Right atrium auricular region (tissue), 2 donors: ENCODE measurements at places on chromosomes 4 and X.
A peak's percentile ranks its signal among the peaks of the same experiment; 100 is the strongest.

GRCh38 chr4:137470806-137471205, 61.5 kb downstream of the PCDH18 start:
- DNase-seq, result no peak

DNA sequence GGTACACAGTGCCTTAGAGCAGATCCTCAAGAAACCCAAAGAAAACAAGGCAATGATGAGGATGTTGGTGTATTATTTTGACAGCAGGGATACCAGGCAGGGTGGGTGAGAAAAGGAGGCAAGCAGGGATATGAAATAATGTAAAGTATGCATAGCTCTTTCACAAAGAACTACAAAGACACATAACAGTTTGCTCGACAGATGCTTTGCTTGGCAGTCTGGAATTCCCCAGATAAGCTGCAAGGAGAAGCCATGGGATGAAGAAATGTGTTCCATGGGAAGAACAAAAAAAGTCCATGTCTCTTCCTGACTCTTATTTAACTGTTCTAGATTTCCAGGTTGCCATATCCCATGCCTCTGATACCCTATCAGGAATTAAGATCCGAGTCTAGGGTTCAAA, 75.4 kb downstream of the FAM13A start:
- DNase-seq, result no peak

- DNase-seq, result peak; percentile 28
Measured at GRCh38 chrX:69038188-69038587, 127.1 kb downstream of the PJA1 start.

GRCh38 chr4:156992943-156993342, 21.3 kb upstream of the PDGFC start:
- DNase-seq, result no peak

GRCh38 chr4:139734201-139734874, 68.7 kb downstream of the MGST2 start:
- peak; percentile 76 for DNase-seq

GRCh38 chr4:87565746-87566145, 36.6 kb upstream of the SPARCL1 start:
- no peak for DNase-seq

DNA sequence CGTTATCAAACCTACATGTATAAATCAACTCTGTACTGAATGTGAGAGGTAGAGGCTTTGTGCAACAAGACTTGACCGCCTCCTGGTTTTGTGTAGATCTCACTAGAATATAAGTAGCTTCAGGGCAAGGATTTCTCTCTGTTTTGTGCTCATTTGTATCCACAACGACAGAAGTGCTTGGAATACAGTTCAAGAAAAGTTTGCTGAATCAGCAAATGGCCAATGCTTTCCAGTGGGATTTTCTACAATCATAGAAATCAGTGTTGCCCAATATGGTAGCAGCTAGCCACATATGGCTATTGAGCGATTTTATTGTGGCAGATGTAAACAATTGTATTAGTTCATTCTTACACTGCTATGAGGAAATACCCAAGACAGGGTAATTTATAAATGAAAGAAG, 127.4 kb downstream of the VCX3A start:
- DNase-seq, result no peak

- no peak for DNase-seq
Measured at GRCh38 chrX:45755703-45756102, 555.0 kb upstream of the DIPK2B start.

GRCh38 chr4:183657564-183657963, 1.4 kb downstream of the RWDD4 start:
- no peak for DNase-seq

DNA sequence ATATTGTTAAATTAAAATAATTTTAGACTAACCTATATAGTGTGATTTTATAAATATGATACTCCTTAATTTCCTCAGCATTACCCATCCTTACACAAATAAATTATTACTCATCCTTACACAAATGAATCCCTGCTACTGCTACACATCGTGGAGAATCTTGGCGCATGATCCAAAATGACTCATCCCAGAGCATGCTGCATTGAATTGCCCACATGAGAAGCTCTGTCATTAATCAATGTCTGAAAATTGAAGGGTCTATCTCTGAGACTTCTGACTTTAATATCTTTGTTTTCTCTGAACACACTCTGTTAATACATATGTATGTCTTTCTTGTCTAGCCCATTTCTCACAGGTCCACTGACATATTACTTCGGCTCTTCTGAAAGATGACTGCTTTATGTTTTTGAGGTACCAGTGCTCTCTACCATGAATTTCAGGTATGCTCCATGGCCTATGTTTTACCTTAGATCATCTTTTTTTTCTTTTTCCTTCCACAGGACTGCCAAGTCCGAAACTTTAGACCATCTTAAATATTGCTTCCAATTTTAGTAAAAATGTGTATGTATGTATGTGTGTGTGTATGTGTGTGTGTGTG, 15.7 kb upstream of the DUSP21 start:
- DNase-seq, result no peak

DNA sequence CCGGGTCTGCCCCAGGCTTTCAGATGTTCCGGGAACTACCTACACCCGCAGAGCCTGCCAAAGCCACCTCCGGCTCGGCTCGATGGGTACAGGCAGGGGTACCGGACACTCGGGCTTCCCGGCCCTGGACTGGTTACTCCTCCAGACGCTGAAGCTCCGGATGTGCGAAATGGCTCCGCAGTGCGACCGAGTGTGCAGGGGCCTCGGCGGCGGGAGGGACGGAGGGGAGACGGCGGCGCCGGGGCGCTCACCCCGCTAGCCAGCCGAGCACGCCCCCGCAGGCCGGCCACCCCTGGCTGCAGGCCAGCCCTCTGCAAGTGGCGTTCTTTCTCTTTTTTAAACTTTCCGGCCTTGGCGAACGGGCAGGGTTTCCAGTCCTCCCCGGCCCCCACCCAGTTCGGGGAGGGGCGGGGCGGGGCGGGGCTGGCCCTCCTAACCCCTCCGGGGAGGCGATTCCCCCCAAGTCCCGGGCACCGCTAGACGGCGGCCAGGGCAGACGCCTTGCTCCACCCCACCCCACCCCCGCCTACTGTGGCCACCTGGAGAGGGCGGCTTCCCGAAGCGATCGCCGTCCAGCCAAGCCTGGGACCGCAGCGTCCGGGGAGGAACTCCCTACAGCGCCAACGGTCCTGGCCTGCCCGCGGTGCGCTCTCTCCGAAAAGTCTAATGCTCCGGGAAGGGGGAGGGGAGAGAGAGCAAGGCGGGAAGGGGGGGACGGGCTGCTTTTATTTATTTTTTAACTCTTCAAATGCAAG, 7.5 kb downstream of the BCOR start:
- DNase-seq, result no peak

DNA sequence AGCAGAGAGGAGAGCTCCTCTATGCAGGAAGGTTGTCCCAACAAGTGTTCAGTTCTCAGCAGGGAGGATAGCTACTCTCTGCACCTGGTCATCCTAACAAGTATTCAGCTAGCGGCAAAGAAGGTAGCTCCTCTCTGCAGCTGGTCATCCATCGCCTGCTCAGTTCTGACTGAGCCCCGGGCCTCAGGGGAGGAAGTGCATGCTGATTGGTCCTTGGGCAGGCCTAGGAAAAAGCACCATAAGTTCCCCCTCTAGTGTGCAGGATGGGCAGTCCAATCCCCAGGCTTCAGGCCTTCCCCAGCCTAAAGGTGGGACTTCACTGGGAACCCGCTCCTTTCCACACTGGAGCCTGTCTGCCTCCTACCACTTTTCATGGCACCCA, 4.4 kb upstream of the FBXW7 start:
- DNase-seq, result no peak

DNA sequence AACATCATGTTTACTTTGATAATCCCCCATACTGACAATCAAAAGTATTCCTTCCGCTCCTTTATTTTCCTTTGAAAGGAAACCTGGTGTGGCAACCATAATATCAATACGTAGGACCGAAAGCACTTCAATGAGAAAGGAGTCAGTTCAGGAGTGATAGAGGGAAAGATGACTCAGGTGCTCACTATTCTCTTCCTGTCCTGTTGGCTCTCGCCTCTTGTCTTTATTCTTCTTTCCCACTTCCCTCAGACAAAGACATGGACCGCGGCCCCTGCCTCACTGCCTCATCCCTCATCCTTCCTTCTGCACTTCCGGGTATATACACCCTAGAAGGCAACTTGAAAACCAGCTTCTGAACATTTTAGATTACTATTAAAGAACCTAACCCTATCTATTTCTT, 49.8 kb upstream of the TNIP3 start:
- DNase-seq, result no peak

GRCh38 chr4:105933083-105933482, 37.8 kb downstream of the NPNT start:
- no peak for DNase-seq

- DNase-seq, result no peak
Measured at GRCh38 chr4:160505724-160506123, 1402.8 kb downstream of the RAPGEF2 start.

DNA sequence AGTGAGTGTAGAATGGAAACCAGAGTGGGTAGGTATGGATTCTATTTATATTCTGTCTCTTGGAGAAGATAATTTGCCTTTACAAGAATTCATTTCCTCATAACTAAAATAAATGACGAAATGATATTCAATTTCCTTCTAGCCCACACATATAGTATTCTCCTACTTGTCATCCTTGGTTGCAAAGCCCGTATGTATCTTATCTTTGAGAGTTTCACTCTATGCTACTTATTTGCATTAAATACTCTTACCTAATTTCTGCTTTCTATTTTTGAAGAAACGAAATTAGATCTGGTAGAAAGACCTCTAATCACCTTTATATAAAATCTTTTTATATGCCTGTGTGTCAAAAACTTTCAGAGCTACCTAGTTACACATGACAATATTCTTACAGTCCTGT, 457.7 kb downstream of the NKX6-1 start:
- no peak for DNase-seq

- no peak for DNase-seq
Measured at GRCh38 chr4:55393461-55394320, 2.1 kb upstream of the TMEM165 start.

DNA sequence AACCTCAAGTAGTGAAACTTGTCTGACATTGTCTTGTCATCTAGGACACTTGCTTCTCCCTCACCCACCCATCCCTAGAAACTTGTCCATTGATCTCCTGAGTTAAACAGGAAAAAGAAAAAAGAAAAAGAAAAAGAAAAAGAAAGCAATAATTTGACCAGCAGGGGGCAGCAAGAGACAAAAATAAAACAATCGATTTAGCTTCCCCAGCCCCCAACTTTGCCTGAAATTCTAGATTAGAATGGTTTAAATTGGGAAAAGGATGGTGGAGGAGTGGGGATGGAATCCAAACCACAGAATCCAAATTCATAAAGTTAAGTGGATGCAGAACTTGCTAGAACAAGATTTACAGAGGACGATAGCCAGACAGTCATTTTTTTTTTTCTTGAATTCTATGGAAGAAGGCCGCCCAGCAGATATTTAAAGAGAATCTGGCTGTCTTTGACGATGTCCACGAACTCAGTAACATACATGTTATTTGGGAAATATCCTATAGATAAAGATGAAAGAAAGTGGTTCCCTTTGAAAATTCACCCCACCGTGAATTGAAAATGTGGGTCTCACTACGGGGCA, 282.9 kb downstream of the USP46 start:
- DNase-seq, result no peak

DNA sequence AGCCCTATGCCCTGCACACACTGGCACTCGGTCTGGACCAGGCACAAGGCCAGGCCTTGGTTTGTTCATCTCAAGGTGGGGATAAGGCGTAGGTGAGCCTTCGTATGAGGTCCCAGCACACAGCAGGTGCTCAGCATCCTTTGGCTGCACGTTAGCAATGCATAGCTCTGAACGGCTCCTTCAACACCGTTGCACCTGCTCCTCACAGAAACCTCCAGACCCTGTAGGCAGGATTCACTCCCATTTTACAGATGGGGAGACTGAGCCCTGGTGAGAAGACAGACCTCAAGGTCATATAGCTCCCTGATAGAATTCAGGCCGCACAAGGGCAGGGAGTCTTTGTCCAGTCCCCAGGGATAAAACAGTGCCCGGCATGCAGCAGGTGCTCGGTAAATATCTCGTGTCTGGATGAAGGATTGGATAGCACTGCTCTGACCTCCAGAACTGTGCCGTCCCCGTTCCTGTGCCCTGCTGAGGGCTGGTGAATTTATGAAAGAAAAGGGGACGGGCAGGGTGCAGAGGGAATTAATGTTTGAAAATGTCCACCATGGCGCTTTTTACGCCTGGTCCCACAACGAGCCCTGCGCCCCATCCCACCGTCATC, 2.4 kb downstream of the PPP2R2C start:
- peak; percentile 28 for DNase-seq

DNA sequence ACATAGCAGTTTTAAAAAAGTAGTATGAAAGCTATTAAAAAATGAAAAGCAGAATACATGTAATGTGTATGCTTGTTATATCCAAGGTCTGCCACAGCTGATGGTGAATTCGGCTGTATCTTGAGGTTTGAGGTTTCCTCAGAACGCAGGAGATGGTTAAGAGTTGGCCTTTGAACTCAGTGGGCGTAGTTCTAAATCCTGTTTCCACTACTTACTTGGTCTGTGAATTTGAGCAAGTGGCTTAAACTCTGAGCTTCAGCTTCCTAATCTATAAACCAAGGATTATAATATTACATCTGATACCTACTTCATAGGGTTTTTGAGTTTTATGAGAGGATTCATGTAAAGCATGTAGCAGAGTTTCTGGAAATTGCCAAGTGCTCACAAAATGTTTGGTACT, 125.2 kb downstream of the STIM2 start:
- DNase-seq, result no peak

DNA sequence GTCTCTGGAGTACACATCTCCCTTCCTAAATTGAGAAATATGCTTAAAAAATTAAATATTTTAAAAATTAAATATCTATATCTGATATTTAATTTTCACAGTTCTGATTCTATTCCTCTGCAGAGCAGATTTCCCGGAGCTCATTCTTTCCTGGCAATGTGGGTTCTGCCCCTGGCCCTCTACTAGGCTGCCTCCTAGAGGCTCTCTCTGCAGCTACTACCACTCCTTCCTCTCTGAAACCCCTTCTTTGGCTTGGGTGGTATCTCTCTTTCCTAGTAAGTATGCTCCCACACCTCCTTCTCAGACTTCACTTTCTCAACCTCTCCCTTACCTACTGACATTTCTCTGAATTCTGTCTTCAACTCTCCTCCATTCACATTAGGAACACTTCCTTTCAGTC, 45.3 kb downstream of the RPGR start:
- DNase-seq, result no peak
